GM04503 (cell line): ENCODE measurements at places on chromosomes 6 and 20.
A peak's percentile ranks its signal among the peaks of the same experiment; 100 is the strongest.

- peak; percentile 51 for DNase-seq
These were observed 74.4 kb downstream of the ELOVL4 start for GRCh38 chr6:79872986-79873385.

GRCh38 chr20:47887477-47888080 lies 102.3 kb upstream of the SULF2 start:
- no peak for DNase-seq

GRCh38 chr6:166444446-166444845 lies 61.7 kb upstream of the MPC1 start:
- DNase-seq = no peak

GRCh38 chr20:3890999-3891929 lies 2.1 kb downstream of the PANK2 start:
- DNase-seq = no peak

DNA sequence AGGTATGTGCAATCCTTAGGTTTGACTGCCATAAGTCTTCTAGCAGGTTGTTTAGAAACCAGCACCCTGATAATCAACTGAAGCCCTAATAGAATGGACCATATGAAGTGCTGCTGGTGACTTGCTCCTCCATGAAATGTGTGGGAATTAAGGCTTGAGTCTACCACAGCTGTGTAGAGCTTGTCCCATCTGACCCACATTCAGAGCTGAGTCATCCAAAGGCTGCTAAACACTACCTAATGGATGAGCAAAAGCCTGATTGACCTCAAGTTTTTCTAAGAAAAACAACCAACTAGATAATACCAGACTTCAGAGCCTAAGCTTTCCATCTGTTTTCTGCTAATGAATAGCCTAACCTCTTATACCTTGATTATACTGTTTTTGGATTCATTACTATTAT lies 120.3 kb upstream of the MOCS1 start:
- DNase-seq = no peak

- no peak for DNase-seq
These were observed 141.6 kb upstream of the SLC24A3 start for GRCh38 chr20:19070681-19071445.

DNA sequence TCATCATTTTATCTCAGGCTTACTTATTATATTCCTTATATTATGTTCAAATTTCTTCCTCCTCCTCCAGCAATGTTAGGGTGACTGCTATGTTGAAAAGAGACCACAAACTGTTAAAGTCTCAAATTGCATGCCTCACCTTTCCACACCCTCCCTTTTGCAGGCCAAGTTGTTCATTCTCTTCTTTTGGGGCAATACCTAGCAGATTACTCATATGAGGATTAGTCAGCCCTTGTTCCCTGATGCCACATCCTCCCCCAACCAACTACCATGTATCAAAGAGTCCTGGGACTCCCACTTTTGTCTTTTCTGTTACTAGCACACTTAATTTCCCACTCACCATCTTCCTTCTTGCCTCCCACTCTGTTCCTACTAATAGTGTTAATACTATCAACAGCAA lies 434.7 kb downstream of the BCKDHB start:
- DNase-seq = peak; percentile 63

- DNase-seq = no peak
These were observed 342.0 kb upstream of the CHD6 start for GRCh38 chr20:41960166-41960565.

GRCh38 chr6:143276436-143276835 lies 174.1 kb downstream of the ADAT2 start:
- DNase-seq = no peak

- DNase-seq = peak; percentile 94
These were observed 180.5 kb downstream of the OGFRL1 start for GRCh38 chr6:71468841-71469700.

DNA sequence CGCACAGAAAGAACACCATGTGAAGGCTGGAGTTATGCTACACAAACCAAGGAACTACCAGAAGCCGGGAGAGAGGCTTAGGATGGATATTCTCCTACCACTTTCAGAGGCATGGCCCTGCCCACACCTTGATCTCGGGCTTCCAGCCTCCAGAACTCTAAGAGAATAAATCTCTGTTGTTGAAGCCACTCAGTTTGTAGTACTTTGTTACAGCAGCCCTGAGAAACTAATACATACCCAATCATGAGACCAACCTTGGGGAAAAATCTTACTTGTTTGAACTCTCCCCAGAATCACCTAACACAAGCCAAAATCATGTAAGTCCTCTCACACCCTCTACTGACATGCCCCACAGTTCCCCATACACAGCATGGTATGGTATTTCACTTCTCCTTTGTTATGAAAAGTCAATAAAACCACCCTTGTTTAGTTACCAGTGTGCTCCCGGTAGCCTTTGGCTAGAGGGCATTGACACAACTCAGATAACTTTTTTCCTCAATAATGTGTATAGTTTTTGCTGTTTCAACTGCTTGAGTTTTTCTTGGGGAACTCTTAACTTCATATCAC lies 40.7 kb upstream of the SLC2A12 start:
- no peak for DNase-seq

DNA sequence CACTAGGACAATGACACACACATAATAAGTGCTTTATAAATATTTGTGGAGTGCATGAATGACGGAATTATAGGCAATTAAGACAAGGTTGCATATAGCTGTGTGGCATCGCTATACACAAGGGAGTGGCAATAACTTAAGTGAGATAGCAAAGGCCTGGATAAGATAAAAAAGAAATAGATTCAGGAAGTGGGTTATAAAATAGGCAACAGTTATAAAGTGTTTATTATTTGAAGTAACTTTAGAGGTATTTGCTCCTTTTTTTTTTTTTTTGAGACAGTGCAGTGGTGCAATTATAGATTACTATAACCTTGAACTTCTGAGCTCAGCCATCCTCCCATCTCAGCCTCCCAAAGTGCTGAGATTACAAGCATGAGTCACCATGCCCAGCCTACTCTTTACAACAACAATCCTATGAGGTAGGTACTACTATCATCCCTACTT lies 75.9 kb upstream of the LOC128125822 start:
- no peak for DNase-seq

- no peak for DNase-seq
These were observed 59.0 kb downstream of the IGF2R start for GRCh38 chr6:160027931-160028330.

GRCh38 chr6:155461556-155461955 lies 5.9 kb upstream of the NOX3 start:
- no peak for DNase-seq

GRCh38 chr20:62382306-62383198 lies 4.4 kb upstream of the RPS21 start:
- no peak for DNase-seq

GRCh38 chr6:56927538-56928453 lies 27.1 kb upstream of the BEND6 start:
- DNase-seq = no peak
